DMS53 (cell line): ENCODE measurements at places on chromosomes 2 and 18.

DNA sequence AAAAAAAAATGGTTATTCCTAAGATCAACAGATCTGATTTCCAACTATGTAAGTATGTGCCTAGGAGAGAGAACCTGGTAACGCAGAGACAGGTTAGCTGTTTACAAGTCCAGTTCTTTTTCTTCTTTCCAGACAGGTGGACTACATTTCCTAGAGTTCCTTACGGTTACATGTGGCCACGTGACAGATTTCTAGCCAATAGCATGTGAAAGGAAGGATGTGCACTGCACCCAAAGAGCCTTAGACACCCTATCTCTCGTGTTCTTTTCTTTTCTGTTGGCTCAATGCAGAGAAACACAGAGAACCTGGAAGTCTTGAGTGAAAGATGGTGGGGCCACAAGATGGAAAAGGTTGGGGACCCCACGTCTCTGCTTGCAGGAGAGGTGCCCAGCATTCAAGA, 375.9 kb downstream of the TNS1 start:
- no peak for DNase-seq

GRCh38 chr18:61413396-61413795, 80.2 kb downstream of the CDH20 start:
- DNase-seq = no peak

- DNase-seq = peak; percentile 81
These were observed 4.0 kb upstream of the WNT10A start for GRCh38 chr2:218876562-218877219.

GRCh38 chr2:29012211-29012681, 31.1 kb downstream of the TOGARAM2 start:
- DNase-seq = no peak

DNA sequence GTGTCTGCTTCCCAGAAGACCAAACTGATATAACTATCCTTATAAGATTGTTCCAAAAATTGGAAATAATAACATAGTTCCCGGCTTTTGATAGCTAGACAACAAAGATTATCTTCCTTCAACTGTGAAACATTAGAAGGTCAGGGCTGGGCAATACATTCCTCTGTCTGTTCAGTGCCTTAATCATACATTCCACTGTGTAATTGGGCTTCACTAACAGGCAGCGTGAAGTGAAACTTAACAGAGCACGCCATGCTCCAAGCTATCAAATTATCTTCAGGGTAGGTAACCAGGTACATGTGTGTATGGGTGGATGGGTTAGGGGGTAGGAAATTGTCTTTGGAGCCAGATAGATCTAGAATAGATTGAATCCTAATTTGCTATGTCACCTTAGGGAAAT, 23.5 kb upstream of the ARL5A start:
- DNase-seq = no peak

DNA sequence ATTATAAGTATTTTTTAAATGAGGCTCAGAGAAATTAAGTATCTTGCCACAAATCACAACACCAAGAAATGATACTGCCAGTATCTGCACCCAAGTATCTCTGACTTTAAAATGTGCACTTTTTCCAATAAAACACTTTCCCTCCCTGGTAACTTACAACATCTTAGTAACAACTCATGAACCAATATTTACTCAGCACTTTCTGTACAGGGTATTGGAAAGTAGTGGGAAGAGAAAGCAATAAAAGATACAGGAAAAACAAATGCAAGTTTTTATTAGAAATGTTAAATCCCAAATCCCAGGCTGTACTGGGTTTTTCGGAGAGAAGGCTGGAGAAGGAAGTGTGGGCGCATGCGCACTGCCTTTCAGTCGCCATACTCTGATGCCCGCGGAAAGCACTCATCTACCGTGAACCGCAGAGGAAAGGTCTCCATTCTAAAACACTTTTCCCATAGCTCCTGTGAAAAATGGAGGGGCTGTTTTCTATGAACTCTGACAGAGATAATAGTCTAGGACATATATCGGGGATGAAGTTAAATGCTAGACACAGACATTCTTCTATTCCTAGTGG, 52.1 kb downstream of the L3MBTL4 start:
- peak; percentile 89 for DNase-seq

DNA sequence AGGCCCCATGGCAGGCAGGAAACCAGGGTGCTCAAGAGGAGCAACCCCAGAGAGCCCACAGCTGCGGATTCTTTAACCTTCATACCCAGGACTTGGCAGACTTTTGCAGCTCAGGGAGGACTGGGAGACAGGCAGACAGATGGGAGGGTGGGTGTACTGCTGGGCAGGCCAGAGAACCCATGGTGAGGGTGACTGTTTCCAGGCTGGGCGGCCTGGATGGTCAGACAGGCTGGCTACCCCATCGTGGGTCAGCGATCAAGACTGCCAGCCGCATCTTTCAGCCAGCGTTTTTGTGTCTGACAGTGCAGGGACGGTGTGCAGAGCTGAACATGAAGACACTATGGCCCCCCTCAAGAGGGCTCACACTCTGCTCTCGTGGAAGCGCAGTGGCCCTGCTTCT, 82.2 kb downstream of the MARCO start:
- DNase-seq = no peak

DNA sequence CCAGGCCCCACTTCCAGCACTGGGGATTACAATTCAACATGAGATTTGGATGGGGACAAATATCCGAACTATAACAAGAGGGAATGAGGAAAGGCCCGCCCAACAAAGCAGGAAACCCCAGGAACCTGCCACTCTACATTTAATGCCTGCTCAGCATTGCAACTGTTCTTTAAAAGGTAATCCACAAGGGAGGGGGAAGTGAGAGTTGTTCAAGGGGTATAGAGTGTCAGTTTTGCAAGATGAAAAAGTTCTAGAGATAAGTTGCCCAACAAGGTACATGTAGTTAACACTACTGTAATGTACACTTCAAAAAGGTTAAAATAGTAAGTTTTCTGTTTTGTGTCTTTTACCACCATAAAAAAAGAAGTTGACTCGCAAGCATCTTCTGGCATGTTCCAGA, 137.6 kb downstream of the MBD2 start:
- no peak for DNase-seq

GRCh38 chr18:52254367-52254766, 85.6 kb upstream of the DCC start:
- DNase-seq = no peak

DNA sequence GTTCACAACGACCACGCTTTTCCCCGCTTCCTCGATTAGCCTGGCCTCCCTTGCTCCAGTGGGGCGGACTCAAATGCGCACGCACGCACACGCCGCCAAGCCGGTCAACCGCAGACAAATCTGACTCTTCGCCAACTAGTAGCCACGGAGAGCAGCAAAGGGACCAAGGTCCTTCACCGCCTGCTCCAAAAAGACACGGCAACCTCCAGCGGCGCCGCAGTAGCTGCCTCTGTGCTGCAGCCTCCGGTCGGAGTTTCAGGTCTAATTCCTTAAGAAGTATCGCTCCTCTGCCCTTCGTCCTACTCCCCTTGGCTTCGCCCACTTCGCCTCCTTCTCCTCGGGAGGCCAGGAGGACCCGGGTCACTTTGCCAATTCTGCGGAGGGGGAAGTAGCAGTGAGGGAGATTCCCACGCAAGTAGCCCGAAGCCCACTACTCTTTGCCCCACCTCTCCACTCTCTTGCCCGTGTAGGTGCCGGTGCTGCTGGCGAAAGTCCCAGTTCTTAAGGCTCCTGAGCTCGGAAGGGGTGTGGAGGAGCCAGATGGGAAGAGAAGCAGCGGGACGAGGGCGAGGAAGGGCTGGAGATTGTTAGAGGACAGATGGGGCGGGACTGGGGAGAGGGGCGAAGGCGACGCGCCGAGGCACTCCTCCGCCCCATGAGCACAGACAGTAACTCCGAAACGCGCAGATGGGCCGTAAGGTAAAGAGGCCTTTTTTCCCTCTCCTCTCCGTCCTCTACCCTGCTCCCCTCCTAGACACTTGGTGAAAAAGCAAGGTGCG, 615 bp downstream of the AKAIN1 start:
- DNase-seq = peak; percentile 89

GRCh38 chr2:160077912-160078810, 15.7 kb upstream of the PLA2R1 start:
- DNase-seq = peak; percentile 18
